GM12865 (cell line): ENCODE measurements at places on chromosomes 6 and 20.
A peak's percentile ranks its signal among the peaks of the same experiment; 100 is the strongest.

DNA sequence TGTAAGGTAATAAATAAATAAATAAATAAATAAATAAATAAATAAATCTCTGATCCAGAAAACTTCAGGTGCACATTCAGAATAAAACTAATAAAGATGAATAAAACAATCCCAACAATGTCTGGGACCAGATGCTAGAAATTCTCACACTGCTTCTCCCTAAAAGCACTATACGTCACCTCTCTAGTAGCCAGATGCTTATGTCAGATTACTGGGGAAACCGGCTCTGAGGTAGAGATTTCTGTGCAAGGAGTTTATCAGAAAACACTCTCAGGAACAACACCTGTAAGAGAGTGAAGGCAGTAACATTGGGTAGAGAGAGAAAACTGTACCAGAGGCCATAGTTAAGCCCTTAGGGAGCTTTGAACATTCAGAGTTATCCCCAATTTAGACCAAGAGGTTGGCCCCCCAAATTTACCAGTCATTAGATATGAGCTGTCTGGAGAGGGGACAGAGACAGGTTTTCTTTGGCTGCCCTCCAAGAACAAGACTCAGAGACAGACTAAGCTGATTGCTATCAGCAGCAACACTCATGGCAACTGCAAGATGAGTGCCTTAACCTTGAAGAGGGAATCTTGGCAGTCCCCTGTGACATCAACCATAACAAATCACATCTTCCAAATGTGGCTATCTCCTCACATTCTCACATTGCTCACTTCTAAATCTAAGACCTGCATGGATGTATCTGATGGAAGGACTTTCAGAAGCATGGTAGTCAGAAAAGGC is 151.2 kb upstream of the BMP5 start:
- DNase-seq: no peak

DNA sequence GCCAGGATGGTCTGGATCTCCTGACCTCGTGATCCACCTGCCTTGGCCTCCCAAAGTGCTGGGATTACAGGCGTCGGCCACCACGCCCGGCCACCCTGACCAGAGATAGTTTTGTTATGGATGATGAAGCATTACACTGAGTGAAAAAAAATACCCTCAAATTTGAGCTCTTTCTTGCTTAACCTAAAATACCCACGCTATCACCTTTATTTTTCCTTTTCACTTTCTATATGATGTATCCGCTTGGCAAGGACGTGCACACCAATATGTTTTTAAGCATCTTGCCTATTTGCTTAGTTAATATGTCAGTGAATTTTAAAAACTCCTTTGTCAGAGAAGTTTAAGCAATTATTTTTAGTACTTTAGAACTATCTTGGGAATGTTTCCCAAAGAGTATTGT is 150.4 kb downstream of the INSM1 start:
- peak; percentile 28 for DNase-seq

- no peak for DNase-seq
These were observed 33.7 kb upstream of the GPR6 start for GRCh38 chr6:109944448-109944847.

GRCh38 chr6:167644412-167645132 is 182.1 kb upstream of the AFDN start:
- DNase-seq: no peak

DNA sequence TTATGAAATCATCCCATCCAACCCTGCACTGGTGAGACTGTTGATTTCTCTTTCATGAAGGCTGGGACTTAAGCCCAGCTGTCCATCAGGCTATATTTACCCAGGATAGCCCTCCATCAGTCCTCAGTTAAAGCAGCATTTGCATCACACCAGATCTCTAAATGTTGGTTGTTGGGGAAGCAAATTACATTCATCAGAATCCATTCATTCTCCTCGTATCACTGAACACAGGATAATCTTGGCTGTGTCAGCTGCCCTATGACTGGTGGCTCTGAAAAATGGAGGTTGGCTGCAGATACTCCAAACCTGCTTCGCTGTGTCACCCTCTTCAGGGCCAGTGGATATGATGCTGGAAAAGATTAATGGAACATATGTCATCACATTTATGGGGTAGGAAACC is 718.3 kb downstream of the KIF16B start:
- DNase-seq: no peak

- no peak for DNase-seq
These were observed 5.4 kb downstream of the NKX2-2 start for GRCh38 chr20:21508230-21509078.
